ENCODE measurements at places on chromosomes 1 and 21.

- DNase-seq, result peak; percentile 15
Observed at GRCh38 chr1:205748403-205749233, 1.4 kb downstream of the NUCKS1 start.

GRCh38 chr1:58659516-58659915 is 40.3 kb downstream of the MYSM1 start:
- no peak for DNase-seq

DNA sequence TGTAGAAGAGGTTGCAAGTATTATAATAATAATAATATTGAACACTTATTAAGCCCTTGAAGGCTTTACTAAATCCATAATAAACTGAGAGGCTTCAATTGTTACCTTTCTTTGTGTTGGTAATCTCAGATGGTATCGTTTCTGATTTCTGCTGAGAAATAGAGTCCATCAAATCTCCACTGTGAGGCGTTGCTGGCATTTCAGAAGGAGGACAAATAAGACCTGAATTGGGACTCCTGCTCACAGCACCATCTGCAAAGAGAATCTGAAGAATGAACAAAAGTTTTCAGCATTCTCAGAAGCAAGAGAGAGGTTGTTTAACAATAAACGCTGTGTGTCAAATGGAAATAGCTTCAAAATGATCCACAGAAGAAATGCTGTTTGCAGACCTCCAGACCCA is 93.7 kb downstream of the WDR3 start:
- no peak for DNase-seq

- no peak for DNase-seq
Observed at GRCh38 chr1:243508303-243508713, 252.5 kb downstream of the SDCCAG8 start.

DNA sequence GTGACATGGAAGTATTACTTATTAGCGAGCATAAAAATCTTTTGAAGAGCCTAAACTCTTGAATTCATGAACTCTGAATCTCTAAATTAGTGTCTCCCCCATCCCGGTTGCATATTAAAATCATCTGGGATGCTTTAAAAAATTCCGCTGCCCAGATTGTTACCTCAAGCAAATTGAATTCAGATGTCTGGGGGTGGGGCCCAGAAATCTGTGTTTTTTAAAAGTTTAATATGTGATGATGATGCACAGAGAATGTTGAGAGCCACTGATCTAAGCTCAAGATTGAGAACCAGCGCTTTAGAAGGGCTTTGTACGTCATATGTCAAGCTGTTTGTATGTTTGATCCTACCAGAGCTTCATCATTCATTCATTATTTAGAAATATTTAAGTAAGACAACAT is 446.8 kb downstream of the NUF2 start:
- no peak for DNase-seq
